Stimulated activated CD4-positive, alpha-beta T cell treated with anti-CD3 and anti-CD28 coated beads, TNF-alpha, amount 100 ng/mL, for 1 hour (primary cell): ENCODE measurements at places on chromosomes 2 and 18.

- DNase-seq, result no peak
Measured at GRCh38 chr2:46393347-46393820, 86.0 kb upstream of the TMEM247 start.

GRCh38 chr2:233002829-233003657 is 10.0 kb downstream of the NGEF start:
- DNase-seq, result no peak

DNA sequence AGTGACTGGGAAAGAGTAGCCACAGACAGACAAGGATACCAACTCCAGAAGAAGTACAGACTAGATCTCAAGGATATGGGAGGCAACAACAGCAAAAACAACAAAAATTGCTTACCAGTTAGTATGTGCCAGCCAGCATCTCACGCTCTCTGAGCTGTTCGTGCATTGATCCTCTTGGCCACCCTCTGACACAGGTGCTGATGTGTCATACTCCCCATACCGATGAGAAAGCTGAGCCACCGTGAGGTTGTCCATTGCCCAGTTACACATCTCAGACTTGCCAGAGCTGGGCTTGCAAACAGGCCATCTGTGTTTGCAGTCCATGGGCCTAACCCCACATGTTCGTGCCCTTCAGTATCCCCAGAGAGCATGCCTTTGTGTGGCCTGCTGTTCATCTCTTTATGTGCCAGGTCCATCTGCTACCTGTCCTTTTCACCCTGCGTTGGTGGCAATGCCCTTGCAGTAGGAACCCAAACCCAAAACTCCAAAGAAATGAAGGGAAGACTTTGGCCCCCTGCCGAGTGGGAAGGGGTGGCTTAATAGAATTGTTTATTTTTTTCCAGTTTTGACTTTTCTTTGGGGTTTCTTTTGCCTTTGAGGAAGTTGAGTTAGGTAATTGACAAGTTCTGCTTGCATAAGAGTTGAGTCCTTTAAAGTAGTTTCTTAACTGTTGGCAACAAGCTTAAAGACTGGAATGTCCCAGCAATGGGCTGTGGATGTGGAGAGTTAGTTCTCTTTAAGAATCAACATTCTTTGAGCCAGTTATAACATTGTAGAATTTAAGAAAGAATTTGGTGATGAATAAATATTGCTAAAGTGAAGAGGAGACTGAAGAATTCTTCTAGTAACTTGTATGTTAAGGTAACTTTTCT is 46.7 kb downstream of the LYPD6B start:
- DNase-seq, result no peak

GRCh38 chr2:181408861-181409260 is 48.3 kb upstream of the ITGA4 start:
- no peak for DNase-seq

DNA sequence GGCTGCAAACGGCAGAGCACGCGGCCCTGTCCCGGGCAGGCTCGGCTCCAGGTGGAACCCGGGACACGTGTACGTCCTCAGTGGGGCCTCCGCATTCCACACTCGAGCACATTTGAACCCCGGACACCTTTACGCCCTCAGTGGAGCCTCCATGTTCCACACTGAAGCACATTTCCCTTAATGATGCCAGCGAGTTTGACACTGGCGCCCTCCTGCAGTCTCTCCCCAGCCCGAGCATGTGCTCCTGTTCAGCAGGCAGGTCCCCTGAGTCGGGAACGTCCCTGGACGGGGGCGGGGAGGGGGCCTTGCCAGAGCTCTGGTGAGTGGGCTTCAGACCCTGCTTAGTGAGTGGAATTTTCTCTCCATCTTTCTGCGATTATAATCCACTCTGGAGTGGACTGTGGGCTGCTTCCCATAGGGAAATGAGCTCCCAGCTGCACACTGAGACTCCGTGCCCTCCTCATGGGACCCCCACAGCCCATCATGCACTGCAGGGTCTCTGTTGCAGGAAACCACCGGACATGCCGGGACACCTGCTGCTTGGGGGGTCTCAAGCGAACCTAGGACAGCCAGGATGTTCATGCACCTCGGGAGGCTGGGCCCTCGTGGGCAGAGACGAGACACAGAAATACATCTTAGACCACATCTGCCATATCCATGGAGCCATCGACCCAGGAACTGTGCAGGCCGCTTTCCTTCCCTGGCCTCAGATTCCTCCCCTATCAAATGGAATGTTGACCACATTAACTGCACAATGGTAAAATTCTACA is 70.3 kb upstream of the SNTG2 start:
- DNase-seq, result no peak
